ENCODE measurements at places on chromosomes 6 and 20.

DNA sequence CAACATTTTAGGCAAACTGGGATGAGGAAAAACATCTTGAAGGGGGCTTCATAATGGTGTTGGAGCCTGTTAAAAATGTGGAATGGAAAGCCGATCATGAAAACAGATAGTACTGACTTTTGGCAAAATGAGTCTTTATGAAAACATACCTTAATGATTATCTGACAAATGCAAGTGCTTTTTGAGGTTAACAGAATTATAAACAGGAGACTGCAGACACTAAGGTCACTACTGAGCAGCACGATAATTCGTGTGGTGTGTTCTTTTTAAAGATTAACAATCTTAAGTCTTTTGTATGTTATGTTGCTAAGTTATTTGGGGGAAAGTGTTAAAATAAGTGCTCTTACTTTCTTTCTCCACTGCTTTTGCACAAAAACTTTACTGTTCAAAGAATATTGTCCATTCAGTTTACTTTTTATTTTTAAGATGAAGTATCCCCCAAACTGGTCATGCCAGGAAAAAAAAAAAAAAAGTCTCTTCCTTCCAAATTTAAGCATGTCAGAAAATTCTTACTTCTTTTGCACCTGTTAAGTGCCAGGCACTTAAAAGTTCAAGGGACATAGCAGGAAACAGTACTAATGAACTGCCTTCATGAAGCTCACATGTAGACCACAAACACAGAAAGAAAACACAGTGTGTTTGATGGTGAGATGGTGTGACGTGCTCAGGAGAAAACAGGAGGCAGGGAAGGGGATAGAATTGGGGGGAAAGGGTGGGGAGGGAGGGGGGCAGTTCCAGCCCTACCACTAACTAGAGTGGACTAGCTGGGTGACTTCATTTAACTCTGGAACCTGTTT is 73.2 kb downstream of the CDYL start:
- DNase-seq = no peak

- no peak for DNase-seq
These were observed 164.2 kb downstream of the FOXA2 start for GRCh38 chr20:22420116-22420598.

DNA sequence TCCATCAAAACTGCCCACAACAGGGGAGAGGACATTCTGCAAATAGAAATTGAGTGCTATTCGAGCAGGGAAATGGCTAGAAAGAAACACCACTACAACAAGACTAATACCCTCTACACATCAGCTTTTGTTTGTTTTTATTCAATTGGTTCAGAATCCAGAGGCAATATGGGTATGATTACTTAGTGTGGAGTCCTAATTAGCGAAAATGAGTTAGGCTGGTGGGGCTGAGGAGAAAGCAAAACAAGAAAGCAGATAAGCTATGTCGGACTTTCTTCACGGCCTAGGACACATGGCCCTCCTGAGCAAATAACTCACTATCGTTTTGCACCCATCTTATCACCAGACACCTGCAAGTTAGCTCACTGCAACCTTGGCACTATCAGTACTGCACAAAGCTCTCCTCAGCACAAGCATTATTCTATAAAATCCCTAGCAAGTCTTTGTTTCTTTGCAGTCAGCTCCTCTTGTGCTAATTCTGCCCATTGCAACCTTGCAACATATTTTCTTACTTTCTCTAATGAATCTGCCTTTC is 31.3 kb upstream of the SH3BGRL2 start:
- DNase-seq = no peak

- no peak for DNase-seq
These were observed 14.3 kb upstream of the SIRT5 start for GRCh38 chr6:13559968-13560650.

DNA sequence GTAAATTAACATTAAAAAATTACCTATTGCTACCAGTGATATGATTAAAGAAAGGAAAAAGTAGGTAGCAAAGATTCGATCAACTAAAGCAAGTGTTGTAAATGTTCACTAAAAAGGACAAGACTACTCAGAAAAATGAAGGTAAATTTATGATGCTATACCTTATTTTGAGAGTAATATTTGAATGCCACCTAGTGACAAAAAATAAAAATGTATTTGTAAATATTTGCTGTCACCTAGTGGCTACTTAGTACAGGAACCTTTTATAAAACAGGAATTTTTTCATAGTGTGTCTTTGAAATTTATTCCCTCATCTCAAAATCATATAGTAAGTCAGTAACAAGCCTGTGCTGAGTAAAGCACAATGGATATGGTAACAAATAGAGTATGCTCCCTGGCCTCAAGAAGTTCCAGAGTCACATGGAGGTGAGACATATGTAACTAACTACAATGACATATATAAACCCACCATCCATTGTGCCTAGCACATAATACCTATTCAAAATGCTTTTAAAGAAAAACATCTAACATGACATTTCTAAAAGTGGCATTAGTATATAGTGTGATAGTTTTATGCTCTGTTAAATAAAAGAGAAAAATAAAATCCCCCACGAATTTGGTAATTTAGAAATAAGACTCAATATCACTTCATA is 193.1 kb upstream of the SIM1 start:
- no peak for DNase-seq

DNA sequence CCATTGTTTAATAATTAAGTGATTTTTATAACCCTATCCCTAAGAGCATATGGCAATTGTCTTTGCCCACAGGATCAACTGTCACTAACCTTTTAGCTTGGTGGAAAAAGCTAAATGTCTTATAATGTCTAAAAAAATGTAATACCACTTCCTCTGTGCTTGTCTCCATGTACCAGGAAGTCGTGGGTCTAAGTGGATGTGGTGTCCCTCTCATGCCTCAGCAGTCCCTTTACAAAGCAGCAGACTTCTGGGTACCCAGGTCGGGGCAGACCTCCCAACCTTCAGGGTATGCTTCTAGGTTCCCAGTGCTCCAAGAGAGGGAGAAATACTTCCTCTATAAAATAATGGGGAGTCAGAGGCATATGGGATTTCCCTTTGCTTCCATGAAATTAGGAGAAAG is 74.7 kb downstream of the ZHX3 start:
- no peak for DNase-seq

- DNase-seq = no peak
These were observed 54.4 kb downstream of the DHX35 start for GRCh38 chr20:39016506-39016905.

GRCh38 chr6:138596591-138596990 is 97.3 kb upstream of the NHSL1 start:
- DNase-seq = no peak

DNA sequence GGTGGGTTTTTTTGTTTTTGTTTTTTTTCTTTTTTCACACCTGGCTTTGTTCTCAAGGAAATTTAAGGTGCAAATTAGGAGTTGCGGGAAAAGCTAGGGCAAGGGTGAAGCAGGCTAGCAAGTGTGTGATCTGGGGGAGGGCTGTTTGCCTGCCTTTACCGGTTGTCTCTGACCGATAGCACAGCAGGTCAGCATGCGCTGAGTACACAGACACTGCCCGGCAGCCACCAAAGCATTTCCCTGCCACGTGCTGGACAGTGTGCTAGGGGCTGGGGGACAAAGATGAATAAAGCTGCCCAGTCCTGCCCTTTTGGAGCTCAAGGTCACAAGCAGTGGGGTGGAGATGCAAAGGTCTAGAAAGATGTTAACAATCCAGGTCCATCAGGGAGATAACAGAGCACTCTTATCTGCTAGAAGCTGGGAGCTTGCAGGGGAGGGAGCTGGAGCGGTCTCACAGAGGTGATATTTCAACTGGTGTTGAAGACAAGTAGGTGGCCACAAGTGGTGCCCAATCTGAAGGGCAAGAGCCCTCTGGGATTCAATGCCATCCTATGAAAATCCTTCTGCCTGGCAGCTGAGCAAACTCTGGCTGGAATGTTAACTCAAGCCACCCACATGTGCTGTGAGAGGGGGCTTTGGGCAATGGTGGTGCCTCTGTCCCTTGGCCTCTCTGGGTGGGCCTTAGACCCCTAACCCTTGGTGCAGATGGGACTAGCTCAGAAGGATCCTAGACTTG is 24.5 kb downstream of the TTBK1 start:
- DNase-seq = no peak

DNA sequence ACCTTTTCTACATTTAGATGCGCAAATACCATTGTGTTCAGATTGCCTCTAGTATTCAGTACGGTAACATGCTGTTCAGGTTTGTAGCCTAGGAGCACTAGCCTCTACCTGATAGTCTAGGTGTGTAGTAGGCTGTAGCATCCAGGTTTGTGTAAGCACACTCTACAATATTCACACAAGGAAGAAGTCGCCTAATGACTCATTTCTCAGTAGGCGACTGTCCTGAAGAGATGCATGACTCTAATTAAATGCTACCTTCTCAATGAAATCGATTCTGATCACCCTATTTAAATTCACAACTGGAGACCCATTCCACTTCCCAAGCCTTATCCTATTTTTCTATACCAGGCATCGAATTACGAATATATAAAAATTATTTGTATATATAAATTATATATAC is 1.3 kb downstream of the MCUR1 start:
- DNase-seq = no peak

GRCh38 chr6:105880030-105880492 is 206.1 kb upstream of the PRDM1 start:
- DNase-seq = no peak

DNA sequence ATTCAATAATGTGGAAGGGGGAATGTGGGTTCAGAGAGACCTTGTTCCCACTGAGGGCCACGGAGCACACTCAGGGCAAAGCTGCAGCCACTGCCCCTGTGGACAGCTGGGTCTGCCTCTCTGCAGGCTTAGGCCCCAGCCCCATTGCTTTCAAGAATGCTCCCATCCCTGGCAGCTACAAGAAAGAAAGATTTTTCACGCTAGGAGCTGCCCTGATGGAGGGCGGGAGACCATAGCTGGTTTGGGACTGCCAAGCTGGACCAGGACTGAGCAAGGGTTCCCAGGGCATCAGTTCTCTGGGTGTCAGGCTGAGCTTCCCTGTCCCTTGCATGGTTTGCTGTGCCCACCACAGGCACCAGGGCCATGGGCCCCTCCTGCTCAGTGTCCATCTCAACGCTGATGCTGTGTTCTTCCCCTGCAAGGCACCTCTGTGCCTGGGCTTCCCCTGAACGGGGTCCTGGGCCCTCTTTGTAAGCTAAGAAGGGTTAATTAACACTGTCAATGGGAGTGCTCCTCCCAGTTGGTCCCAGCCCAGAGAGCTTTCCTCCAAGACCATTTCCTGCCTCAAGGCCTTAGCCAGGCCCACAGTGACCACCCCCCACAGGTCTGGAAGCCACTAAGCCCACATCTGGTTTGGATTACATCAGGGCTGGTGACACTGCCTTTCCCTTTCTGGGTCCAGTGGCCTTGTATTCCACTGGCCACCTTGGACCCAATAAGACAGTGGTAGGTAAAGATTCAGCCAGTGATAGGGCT is 8.4 kb downstream of the FOXS1 start:
- no peak for DNase-seq

GRCh38 chr6:108656836-108657235 is 96.1 kb downstream of the FOXO3 start:
- DNase-seq = no peak

DNA sequence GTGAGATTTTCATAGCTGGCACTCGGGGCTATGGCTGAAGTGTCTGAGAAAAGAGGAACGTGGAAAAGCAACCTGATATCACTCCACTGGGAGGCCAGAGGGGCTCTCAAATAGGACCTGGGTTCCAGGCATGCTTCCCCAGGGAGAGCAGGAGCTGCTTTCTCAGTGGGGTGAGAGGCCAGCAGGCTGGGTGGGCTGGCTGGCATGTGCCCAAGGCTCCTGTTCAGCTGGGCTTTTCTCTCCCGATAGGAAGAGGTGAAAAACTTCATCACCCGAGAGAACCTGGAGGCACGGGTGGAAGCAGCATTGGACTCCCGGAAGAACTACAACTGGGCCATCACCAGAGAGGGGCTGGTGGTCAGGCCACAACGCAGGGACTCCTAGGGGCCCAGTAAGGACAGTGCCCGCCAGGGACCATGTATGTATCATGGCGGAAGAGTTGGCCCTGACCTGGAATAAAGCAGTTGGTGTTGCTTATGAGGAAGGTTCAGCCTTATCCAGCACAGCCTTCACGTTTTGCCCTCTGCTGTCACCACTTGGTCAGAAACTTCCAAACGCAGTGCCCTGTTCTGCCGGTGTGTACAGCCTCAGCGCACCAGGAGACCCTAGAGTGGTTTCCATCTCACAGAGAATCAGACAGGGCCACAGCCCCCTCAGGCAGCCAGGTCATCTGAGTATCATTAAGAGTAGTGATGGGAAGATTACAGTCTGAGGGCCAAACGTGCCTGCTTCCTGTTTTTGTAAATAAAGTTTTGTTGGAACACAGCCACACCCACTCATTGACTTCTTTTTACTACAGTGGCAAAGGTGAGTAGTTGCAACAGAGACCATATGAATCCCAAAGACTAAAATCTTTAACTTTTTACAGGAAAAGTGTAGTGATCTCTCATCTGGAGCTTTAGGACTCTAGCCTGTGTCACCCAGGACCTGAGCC is 1.9 kb downstream of the MRPS26 start:
- no peak for DNase-seq

GRCh38 chr6:110738899-110739365 is 76.3 kb downstream of the CDK19 start:
- DNase-seq = no peak

- DNase-seq = no peak
These were observed 353.3 kb downstream of the ZFAND3 start for GRCh38 chr6:38172739-38173410.

- DNase-seq = no peak
These were observed 174.3 kb downstream of the CDKAL1 start for GRCh38 chr6:20708367-20709124.

- DNase-seq = no peak
These were observed 2.9 kb downstream of the SOX12 start for GRCh38 chr20:328027-328974.

DNA sequence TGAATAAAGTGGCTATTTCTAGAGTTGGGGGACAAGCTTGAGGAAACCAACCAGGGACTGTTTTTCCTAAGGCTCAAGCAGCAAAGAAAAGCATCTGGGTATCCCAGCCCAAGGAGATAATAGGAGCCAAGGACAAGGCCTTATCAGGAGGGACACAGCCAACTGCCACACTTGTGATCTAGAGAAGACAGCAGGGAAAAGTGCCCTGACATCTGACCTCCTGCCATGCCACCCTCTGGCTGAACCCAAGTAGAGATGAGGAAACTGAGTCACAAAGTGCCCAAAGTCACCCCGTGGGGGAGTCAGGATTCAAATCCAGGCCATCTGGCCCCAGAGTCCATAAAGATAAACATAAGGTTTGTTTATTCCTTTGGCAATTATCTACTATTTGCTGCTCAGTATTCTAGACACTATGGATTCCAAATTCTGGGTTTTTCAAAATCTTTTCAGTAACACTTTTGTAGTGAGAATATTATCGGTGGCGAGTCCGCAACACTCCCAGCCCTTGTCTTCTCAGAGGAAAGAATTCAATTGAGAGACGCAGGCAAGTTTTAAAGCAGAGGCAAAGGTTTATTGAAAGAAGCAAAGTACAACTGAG is 3.5 kb upstream of the LBP start:
- no peak for DNase-seq

- DNase-seq = no peak
These were observed 19.8 kb upstream of the POLR1H start for GRCh38 chr6:30041221-30041620.

DNA sequence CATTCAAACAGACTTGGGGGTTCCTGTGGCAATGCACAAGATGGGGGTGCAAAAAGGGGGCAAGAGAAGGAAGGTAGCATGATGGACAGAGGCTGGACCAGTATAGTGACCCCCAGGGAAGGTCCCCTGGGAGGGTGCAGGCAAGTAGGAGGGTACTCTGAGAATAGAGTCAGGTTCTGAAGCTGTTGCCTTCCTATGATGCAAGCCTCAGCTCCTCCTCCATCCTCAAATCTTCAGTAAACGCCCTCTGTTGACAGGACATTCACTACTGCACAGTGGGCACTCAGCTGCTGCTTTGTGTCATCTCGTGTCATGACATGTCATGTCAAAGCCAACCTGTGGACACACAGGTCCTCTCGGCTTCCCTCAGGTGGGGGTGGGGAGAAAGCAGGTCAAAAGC is 5.8 kb upstream of the SDCBP2 start:
- DNase-seq = no peak
